NCI-H748 treated with DMSO at 0.1 percent for 48 hours (cell line): ENCODE measurements at places on chromosomes 12 and 14.

- no peak for DNase-seq
Measured at GRCh38 chr14:74649673-74650072, 37.6 kb upstream of the LTBP2 start.

DNA sequence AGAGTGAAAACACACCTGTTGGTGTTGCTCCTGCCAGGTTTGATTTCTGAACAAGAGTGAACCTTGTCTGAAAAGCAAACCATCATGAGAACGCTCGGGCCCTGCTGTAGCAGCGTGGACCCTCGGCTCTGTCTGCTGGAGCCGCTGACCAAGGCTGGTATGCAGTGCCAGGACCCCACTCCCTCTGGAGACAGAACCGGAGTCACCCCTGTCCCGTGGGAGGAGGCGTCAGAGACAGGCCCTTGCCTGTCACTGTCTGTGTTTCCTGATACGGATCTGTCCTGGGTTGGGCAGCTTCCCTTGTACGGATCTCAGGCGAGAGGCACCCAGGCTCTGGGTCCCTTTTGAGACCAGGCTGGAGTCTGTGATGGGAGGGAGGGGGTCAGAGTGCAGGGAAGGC, 111.6 kb downstream of the ADGRD1 start:
- DNase-seq: no peak

GRCh38 chr12:69097619-69098368, 141.6 kb upstream of the CPSF6 start:
- no peak for DNase-seq

- no peak for DNase-seq
Measured at GRCh38 chr12:12441843-12442461, 85.1 kb downstream of the BORCS5 start.

- DNase-seq: no peak
Measured at GRCh38 chr14:68018598-68018997, 199.0 kb downstream of the RAD51B start.

GRCh38 chr12:106885026-106885425, 70.7 kb upstream of the TMEM263 start:
- DNase-seq: no peak

DNA sequence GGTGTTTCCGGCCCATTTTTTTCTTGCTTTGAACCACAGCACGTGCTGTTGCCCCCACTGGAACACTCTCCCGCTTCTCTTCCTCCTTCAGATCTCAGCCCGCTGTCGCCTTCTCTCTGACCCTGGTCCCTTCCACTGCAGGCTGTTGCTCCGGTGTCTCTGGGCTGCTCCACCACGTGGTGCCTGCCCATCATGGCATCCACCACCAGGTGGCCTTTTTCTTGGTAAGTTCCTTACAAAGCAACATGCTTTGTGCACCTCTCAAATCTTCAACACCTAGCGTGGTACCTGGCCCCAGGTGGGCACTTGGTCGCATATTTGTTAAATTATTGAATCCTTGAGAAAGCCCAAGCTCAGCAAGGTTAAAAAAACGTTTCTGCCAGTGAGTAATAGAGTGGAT, 19.1 kb downstream of the TUNAR start:
- DNase-seq: no peak

DNA sequence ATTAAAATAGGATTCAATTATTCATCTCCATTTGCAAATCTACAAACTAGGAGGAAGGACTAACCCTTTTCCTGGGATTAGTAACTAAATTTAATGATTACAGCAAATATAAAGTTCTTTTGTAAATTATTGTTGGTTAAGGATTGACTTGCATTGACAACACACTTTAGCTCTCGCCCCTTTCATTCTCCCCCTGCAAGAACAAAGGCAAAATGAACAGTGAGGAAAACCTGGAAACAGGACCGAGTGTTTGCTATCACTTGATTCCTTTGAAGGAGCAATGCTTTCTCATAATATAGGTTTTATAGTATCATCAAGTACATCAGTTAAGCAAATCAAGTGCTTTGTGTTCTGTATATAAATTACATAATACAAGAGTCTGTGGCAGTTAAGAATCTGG, 7.4 kb upstream of the COX16 start:
- DNase-seq: no peak

DNA sequence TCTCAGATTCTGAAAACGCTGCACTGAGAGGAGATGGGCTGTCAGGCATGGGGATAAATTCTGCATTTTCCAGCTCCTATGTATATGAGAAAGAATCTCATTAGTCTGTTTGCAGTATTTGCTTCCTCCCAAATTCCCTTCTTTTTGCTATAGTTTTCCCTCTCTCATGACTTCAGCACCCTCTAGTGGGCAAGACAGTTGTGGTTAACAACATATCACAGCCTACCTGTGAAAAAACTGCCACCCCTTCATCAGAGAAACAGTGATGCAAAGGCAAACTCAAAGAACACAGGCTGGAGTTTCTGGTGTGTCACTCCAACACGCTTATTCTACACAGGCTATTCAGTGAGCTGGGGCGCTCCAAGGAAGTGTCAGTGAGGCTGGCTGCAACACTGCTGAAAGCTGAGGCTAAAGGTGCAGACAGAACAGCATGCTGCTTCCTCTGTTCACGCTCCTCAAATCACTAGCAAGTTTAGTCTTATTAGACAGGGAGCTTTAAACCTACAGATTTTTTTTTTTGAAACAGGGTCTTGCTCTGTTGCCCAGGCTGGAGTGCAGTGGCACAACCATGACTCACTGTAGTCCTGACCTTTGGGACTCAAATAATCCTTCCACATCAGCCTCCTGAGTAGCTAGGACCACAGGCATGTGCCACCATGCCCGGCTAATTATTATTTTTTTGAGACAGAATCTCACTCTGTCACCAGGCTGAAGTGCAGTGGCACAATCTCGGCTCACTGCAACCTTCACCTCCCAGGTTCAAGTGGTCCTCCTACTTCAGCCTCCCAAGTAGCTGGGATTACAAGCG, 19.3 kb downstream of the ZC2HC1C start:
- DNase-seq: peak; percentile 46

GRCh38 chr12:21615431-21615830, 10.8 kb upstream of the GYS2 start:
- no peak for DNase-seq

GRCh38 chr14:23727566-23728335, 91.6 kb downstream of the DHRS2 start:
- DNase-seq: no peak

DNA sequence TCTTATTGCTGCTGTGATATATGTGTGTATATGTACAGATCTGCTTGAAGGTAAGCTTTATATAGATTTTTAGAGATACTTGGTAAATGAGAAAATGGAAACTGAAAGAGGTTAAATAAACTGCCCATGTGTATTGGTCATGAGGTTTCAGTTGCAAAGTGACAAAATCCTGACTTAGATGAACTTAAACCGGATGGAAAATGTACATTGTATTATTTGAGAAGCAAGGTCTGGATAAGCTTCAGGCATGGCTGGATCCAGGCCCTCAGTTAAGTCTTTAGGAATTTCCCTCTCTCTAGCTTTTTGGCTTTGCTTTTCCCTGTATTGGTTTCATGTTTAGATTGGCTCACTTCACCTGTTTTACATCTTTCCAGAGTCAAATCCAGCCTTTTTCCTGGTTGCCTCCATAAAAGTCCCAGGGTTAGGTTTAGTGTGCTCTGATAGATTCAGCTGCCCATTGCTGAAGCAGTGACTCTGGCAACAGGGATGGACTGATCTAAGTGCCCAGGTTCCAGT, 21.0 kb upstream of the MAP1LC3B2 start:
- no peak for DNase-seq

DNA sequence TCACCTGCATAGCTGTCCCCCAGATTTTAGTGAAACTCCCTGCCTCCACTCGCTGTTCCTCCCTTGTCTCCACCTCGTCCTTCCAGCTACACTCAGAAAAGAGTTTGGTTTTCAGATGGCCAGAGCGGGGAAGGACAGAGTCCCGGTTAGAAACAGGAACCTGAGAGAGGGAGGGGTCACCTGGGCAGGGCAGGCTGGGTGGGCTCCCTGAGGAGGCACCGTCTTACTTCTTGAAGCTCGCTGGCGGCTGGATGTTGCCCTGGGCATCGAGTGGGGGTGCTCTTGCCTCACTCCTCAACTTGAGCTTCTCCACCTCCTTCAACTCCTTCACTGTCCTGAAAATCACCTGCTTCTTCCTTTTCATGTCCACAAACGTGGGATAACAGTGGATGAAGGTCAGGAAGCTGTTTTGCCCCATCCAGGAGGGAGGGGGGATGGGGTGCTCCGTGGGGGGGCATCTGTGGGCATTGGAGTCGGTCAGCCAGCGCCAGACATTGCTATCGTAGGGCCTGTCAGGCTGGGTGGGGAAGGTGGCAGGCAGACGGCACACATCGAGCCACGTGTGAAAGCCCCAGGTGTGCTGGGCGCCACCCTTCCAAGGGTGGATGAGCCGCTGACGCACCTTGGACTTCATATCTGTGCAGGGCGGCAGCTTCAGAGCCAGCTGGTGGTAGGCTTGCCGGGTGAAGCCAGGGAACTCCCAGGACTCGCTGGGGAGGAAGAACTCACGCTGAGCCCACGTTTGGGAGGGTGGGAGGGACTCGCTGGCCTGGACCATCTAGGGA, 2.0 kb downstream of the TEX52 start:
- DNase-seq: no peak

GRCh38 chr14:67926821-67927220, 107.2 kb downstream of the RAD51B start:
- DNase-seq: no peak

DNA sequence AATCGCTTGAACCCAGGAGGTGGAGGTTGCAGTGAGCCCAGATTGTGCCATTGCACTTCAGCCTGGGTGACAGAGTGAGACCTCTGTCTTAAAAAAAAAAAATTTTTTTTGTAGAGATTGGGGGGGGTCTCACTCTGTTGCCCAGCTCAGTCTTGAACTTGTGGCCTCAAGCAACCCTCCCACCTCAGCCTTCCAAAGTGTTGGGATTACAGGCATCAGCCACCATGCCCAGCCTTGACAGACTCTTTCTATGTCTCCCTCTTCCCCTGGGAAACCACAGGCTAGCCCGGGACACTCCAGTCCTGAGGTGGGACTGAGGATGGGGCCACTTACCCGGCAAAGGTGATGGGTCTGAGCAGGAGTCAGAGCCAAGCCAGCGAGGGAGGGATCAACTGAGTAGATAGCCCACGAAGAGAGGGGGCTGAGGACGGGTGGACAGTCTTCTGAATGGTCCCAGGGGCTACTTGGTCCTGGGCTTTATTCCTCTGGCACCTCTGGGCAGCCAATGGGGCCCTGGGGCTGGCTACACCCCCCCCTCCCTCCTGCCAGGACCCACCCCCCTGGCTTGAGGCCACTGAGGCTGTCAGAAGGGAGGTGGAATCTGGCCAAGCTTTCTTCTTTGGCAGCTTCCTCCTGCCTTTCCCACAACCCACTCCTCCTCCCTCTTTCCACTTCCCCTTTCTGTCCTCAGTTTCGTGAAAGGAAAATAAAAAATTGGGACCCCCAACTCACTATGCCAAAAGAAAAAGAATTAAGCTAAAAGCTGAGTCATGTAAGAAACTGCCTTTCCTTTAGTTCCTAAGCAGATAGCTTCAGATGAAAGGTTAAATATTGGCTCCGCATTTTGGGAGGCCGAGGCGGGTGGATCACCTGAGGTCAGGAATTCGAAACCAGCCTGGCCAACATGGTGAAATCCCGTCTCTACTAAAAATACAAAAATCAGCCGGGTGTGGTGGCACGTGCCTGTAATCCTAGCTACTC, at the start of gene SDS:
SDS (minus strand) TSS at position 453 of the 981 bp plus-strand sequence. CDS start 4,179 bp downstream, outside the sequence.
- no peak for DNase-seq

- DNase-seq: no peak
Measured at GRCh38 chr12:83198291-83199015, 511.7 kb downstream of the TMTC2 start.

DNA sequence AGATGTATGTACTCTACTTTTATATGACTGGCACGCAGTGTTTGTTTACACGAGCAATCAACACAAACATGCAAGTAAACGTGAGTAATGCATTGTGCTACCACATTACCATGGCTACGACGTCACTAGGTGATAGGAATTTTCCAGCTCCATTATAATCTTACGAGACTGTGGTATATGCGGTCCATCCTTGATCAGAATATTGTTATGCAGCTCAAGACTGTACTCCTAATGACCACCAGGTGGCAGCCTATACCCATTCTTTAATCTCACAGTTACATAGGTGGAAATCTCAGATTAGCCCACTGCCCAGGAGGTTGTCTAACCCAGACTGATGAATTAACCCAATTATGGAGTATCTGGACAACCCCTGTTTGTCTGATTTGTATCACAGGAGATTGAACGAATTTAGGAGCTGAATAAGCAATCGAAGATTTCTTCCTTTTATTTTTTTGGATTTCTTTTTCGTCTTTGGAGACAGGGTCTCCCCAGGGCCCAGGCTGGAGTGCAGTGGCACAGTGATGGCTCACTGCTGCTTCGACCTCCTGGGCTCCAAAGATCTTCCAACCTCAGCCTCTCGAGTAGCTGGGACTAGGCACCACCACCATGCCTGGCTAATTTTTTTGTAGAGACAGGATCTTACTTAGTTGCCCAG, 8.7 kb upstream of the TESPA1 start:
- peak; percentile 87 for DNase-seq

DNA sequence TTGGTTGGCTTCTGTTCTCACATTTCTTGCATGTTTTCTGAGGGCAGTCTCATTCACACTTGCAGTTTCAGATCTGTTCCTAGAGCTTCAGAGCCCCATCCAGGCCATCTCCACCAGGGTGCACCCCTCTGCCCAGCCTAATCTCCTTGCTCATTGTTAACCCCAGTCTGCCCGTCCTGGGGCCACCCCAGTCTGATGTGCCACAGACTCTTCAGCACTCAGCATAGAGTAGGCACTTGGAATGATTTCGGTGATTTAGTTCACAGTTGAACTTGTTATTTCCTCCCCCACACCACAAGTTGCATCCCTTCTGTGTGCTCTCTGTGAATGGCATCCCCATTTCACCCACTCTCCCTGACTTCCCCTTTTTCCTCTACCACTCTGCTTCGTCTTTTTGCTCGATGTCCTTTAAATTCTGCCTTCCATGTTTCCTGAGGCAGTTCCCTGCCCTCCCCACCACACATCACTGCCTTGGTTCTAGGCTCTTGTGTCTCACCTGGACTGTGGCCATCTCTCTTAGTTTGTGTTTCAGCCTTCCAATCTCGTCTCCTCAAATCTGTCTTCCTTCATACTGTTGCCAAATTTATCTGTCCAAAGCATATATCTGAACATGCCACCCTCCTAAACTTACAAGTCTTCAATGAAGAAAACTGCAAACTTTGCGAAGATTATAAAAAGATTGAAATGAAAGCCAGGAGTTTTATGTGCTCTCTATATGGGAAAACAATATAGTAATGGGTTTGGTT, 41.5 kb downstream of the ANO6 start:
- DNase-seq: no peak

DNA sequence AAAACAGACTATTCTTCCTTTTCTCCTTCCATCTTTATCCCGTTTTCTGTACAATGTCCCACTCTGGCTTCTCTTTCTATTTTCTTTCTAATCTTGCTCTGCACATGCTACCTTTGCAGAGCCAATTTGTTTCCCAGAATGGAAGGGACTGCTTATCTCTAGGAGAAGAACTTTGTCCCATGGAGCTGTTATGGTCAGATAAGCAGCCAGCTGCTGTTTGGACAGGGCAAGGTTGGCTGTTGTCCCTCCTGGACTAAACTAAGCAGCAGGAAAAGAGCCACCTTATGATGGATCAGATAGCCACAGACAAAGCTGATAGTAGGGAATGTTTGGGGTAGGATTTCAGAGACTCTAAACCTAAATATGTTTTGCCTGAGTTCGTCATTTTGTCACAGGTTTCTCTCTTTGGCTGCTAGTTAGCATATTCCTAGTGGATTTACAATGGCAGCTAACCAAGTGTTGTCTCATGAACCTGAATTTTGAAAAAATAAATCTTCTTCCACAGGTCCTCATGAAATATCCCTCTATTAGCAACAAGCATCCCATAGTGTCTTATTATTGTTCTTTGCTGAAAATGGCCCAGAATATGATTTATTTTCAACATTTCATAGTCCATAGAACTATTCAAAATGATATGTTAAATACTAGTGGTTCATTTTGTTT, 262.8 kb downstream of the SLC16A7 start:
- no peak for DNase-seq
